Activated T-cell treated with anti-CD3 and anti-CD28 coated beads for 1 hour (primary cell): ENCODE measurements at places on chromosomes 4 and X.

GRCh38 chr4:102612824-102613366, 111.7 kb downstream of the NFKB1 start:
- DNase-seq, result no peak

DNA sequence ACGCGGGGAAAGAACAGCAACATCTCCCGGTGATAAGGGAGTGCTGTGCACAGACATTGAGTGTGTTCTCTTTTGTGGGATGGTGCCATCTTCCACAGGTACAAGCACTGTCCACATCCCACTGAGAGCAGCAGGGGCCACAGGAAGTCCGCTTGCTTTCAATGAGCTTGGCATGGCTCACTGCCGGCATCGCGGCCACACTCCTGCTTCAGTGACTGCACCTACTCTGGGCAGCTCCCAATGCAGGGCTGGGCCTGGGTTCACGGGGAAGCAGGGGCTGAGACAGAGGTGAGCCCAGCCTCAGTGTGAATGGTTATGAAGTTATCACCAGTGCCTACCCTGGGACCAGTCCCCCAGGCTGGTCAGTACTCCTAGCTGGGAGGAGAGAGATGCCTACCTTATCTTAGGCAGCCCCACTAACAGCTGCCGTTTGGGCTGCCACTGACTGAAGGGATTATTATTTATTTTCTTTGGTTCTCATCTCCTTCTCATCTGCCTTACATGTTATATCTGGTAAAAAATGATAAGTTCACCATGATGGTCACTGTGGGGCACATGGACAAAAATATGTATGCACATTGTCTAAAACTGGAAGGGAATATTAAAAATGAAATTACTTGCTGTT, 99.2 kb downstream of the MGST2 start:
- DNase-seq, result no peak

- no peak for DNase-seq
These were observed 82.0 kb downstream of the MANBA start for GRCh38 chr4:102678695-102679335.

- no peak for DNase-seq
These were observed 2028.3 kb downstream of the PCDH7 start for GRCh38 chr4:32748498-32748897.

DNA sequence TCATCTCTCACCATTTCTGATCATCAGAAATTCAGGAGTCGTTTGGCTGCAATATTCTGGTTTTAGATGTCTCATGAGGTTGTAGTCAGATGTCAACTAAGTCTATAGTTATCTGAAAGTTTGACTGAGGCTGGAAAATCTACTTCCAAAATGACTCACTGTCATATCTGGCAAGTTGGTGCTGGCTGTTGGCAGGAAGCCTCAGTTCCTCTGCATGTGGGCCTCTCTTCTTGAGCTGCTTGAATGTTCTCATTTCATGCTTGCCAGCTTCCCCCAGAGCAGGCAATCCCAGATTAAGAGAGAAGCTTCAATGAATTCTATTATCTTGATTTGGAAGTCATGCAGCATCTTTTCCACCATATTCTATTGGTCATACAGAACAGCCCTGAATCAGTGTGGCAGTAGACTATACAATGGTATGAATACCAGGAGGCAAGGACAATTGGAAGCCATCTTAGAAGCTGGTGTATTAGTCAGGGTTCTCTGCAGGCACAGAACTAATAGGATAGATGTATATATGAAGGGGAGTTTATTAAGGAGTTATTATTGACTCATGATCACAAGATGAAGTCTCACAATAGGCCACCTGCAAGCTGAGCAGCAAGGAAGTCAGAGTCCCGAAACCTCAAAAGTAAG, 46.8 kb upstream of the ELF2 start:
- no peak for DNase-seq
